ENCODE measurements at places on chromosomes 6 and 20.

- DNase-seq = peak; percentile 26
Observed at GRCh38 chr20:49557449-49557848, 10.5 kb downstream of the PTGIS start.

DNA sequence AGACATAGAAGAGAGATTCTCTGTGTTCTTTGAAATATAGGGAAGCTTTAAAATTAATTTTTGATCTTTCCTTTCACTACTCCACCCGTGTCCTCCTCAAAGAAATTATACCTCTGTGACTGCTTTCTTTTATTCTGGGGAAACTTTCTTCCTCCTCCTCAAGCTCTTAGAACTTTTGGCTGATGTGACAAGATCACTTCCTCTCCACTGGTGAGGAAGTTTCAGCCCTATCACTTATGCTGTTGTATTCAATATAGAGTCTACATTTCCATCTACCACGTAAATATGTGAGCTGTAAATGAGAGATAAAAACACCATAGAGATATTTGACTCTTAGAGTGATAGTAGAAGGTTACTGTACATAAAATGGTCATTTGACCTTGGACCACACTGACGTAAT is 141.9 kb upstream of the SASH1 start:
- DNase-seq = no peak

DNA sequence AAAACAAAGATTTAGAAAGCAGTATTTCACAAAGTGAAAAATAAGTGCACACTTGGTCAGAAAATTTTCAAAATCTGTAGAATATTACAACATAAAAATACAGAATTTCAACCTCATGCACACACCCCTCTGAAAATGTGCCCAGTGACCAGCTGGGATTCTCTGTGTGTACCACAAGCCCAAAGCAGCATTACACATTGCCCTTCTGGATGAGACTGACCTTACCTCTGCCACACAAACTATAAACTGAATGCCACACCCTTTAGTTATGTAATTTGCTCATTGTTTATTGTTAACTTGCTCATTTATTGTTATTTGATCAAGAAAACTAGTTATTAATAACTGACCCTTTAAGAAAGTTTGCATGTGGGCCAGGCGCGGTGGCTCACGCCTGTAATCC is 303.0 kb downstream of the FOXC1 start:
- no peak for DNase-seq

DNA sequence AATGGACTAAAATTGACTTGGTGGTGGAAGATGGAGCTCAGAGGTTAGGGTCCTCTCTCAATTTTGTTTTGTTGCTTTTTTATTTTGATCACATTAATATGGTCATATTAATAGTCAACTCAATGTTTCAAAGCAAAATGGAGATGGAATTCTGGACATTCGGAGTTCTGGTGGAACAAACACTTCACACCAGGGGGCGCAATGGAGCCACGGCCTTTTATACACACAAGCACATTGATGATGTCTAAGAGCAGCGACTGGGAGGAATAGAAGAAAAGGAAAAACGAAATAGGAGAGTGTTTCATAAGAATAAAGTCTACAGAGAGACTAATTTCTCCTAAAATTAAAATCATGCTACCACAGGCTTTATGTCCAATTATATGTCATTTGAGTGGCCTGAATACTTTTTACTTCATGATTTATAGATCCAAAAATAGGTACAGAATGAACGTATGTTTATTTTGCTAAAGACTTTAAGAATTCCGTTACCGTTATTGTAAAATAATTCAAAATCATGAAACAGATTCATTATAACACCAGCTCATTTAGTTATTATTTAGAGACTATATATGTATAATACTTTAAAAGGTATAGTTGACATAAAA is 197.6 kb upstream of the SASH1 start:
- DNase-seq = peak; percentile 36

- peak; percentile 56 for DNase-seq
Observed at GRCh38 chr20:46951840-46952497, 57.3 kb downstream of the EYA2 start.

DNA sequence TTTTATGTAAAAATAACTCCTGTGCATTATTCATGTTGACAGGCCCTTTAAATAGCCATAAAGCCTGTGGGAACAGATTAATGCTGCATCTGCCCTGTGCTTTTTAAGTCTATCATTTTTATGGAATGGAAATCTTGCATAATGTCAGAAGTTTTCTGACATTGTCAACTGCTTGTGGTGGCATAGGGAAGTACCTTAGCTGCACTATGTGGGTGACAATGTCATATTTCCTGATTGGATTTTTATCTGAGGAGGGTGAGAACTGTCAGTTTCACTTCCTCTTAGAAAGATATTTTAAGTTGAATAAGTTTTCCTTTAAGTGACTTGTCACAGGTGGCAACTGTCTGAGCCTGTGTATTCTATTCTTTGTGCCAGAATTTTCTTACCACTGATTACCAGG is 267.9 kb downstream of the PLCB1 start:
- DNase-seq = no peak

- DNase-seq = no peak
Observed at GRCh38 chr6:152587473-152587872, 49.7 kb downstream of the SYNE1 start.

GRCh38 chr6:105951322-105951721 is 134.8 kb upstream of the PRDM1 start:
- no peak for DNase-seq

- DNase-seq = no peak
Observed at GRCh38 chr6:132812756-132813172, 1.6 kb upstream of the RPS12 start.

DNA sequence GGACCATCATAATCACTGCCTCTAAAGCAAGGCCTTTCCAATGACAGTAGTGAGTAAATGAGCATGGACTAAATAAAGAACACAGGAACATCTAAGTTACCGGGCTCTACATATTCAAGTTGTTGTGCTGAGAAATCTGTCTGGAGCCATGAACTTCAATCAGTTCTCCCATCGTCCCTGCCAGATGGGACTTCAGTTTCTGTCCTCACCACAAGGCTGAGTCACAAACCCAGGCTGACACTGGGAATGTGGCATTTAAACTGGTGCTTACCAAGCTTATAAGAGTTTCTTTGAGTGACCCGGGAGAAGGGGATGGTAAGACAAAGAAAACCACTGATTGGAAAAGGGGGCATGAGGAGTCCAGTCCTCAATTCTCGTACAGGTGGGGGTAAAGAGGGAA is 497.0 kb downstream of the MAFB start:
- DNase-seq = no peak

DNA sequence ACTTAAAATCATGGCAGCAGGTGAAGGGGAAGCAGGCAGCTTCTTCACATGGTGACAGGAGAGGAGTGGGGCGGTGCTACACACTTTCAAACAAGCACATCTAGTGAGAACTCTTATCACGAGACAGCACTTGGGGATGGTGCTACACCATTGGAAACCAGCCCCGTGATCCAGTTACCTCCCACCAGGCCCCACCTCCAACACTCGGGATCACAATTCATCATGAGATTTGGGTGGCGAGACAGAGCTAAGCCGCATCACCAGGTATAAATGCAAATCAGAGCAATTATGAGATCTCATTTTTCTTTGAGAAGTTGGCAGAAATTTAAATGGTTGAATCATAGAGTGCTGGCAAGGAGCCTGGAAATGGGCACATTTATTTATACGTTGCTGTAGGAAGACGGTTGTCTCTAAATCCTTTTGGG is 31.4 kb downstream of the IGF2R start:
- DNase-seq = no peak

- no peak for DNase-seq
Observed at GRCh38 chr6:45726444-45726843, 289.2 kb downstream of the CLIC5 start.

- DNase-seq = peak; percentile 65
Observed at GRCh38 chr6:27684264-27685211, 211.6 kb upstream of the ZNF184 start.

DNA sequence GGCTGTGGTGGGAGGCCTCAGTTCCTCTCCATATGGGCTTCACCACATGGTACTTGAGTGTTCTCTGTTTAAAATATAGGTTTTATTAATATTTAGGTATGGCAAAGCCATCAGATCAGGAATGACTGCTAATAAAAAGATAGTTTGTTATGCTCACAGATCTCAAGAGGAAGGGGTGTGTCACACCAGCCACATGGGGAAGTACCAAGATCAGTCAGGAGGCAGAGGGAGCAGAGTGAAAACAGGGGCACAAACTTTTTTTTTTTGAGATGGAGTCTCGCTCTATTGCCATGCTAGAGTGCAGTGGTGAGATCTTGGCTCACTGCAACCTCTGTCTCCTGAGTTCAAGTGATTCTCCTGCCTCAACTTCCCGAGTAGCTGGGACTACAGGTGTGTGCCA is 92.1 kb upstream of the GCM1 start:
- no peak for DNase-seq

Measured in foreskin fibroblast (primary cell).